Stimulated activated CD8-positive, alpha-beta memory T cell treated with anti-CD3 and anti-CD28 coated beads, Interleukin-12 subunit alpha, Interleukin-12 subunit beta, amount 100 ng/mL, for 4 hours (primary cell): ENCODE measurements at places on chromosomes 1 and 21.

- DNase-seq, result no peak
Observed at GRCh38 chr1:35737120-35737519, 18.4 kb upstream of the C1orf216 start.

- no peak for DNase-seq
Observed at GRCh38 chr1:29237129-29237821, 953 bp downstream of the PTPRU start.

- no peak for DNase-seq
Observed at GRCh38 chr1:205444300-205444930, 11.4 kb downstream of the BLACAT1 start.

DNA sequence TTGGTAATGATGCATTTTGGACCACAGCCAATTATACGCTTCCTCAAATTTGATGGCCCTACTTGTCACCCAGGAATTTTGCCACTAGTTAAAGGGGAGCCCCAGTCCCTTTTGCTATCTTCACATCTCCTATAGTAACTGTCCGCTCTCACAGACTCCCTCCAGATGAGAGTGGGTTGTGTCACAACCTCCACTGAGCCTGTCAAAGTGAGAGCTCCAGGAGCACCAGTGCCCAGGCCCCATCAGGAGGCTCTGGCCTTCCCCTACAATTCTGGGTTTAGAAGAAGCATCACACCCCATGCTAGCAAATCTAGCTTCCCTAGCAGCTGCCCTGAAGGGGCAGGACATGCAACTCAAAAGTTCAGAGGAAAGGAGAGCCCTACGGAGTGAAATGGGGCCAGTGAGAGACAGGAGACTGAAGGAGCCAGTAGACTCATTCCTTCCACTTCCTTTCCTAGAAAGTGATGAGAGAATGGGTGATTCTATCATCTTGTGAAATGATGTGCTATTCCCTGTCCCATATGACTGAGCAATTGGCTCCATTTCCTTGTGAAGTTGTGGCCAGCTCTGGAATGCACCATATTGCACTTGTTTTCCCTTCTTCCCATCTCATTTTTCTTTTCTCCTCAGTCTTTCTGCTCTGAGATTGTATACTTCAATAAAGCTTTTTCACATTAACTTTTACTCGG, 541.3 kb downstream of the DPYD start:
- DNase-seq, result no peak

DNA sequence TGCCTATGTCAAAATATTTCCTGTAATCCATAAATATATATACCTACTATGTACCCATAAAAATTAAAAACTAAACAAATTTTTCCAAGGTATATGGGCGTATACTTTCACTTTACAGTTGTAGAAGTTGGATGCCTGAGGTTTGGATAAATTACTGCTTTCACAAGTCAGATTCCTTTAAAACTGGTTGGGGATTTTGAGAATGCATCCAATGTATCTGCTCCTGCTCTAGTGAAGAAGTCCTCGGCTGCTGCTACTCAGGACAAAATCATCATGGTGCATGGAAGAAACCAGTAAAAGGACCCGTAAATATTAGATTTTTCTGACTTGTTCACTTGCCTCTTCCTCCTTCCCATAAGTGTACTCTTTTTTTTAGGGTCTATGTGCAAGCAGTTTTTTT, 841.1 kb downstream of the USP25 start:
- no peak for DNase-seq
